ENCODE measurements at places on chromosomes 12 and 14.

DNA sequence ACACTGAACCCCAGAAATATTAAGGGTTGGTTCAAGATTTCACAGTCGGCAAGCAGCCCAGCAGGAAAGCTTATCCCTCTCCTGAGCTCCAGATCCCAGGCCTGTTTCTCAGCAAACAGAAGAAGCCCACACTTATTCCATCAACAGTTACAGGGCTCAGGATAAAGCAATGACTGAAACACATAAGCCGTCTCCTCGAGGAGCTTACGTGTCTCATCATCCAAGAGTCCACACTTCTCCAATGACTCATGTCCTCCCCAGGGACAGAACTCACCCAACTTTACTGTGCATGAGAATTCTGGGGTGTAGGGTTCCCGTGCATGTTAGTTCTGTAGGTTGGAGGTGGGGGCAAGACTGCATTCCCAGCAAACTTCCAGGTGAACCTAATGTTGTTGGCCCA, 31.2 kb downstream of the GSC start:
- DNase-seq = no peak

DNA sequence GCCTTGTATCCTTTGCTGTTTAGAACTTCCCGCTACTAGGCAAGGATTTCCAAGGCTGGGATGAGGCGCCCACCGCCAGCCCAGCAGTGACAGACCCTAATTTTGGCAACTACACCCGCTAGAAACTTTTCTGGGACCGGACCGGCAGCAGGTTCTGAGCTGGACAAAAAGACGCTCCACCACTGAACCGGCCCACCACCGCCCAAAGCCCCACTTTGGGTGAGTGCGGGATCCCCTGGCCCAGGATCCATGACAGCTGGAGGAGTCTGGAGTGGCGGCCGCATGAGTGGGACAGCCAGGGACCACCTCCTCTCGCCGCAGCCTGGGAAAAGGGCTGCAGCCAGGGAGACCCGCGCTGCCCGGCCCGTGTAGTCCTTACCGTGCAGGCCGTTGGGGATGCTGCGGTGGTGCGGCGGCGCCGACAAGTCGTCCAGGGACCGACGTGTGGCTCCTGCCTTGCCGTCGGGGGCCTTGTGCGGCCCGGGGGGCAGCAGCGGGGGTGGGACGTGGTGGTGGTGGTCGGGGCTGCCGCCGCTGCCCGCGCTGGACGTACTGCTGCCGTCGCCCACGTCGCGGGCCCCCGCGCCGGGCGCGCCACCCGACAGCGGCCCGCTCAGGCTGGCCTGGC, 1.1 kb downstream of the CCDC85C start:
- DNase-seq = no peak

DNA sequence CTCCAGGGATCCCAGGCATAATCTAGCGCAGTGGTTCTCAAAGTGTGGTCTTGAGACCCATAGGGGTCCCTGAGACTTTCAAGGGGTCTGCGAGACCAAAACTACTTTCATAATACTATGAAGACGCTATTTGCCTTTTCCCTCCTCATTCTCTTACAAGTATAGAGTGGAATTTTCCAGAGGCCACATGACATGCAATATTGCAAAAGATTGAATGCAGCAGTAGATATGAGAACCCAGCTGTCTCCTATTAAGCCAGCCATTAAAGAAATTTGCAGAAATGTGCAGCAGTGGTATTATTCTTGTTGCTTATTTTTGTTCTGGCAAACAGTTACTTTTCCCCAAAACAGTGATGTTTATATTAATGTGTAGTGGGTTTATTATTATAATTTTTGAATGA, 62.8 kb downstream of the VWF start:
- no peak for DNase-seq

DNA sequence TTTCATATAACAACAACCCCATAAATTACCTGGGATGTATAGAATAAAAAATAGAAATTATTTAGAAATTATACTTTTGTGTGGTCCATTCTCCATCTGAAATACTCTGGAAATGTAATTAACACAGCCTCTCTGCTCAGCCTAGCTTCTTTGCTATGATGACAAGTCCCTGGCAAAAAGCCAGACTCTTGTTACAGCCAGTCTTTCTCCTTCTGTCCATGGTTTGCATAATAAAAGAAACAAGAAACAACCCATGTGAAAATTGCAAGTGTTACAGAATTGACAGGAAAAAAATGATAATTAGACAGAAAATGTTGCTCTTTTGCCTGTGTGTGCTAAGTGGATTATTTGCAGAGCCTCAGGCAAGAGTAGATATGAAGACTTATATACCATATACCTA, 61.3 kb downstream of the C12orf50 start:
- no peak for DNase-seq
